ENCODE measurements at places on chromosomes 6 and 20.

GRCh38 chr6:109260126-109260525 lies 122.1 kb downstream of the CD164 start:
- DNase-seq: no peak

GRCh38 chr6:113437566-113437965 lies 419.6 kb upstream of the MARCKS start:
- no peak for DNase-seq

DNA sequence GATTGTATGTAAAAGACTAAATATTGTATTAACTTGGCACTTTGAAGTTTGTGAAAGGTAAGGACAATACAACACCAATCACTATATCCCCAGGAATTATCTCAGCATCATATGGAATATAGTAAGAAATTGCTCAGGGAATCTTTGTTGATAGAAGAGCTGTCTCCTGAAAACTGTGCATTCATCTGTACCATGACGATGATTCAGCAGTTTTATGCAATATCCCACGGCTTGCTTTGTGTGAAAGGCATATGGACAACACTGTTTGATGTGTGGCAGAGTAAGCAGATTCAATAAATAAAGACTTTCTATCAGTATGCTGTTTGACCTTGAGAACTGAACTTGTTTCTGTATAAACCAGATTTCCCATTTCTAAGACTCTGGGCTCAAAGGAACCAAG lies 147.5 kb upstream of the PLN start:
- no peak for DNase-seq

- no peak for DNase-seq
Measured at GRCh38 chr6:110897433-110897832, 22.8 kb downstream of the AMD1 start.

DNA sequence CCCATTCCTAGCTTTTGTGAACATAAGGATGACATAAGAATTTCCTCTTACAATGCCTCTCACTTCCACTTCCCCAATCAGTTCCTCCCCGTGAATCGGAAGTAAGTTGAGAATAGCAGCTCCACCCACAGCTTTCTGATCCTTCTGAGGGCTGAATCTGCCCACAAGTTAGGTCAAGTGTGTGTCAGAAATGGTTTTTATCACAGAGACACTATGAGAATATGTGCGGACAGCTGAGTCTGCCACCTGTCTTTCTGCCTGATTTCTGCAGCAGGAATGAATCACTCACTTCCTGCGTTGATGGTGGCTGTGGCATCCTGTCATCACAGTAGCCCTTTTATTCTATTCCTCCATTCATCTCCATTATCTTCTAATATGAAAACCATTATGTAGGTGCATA lies 70.2 kb downstream of the RIN2 start:
- DNase-seq: no peak

DNA sequence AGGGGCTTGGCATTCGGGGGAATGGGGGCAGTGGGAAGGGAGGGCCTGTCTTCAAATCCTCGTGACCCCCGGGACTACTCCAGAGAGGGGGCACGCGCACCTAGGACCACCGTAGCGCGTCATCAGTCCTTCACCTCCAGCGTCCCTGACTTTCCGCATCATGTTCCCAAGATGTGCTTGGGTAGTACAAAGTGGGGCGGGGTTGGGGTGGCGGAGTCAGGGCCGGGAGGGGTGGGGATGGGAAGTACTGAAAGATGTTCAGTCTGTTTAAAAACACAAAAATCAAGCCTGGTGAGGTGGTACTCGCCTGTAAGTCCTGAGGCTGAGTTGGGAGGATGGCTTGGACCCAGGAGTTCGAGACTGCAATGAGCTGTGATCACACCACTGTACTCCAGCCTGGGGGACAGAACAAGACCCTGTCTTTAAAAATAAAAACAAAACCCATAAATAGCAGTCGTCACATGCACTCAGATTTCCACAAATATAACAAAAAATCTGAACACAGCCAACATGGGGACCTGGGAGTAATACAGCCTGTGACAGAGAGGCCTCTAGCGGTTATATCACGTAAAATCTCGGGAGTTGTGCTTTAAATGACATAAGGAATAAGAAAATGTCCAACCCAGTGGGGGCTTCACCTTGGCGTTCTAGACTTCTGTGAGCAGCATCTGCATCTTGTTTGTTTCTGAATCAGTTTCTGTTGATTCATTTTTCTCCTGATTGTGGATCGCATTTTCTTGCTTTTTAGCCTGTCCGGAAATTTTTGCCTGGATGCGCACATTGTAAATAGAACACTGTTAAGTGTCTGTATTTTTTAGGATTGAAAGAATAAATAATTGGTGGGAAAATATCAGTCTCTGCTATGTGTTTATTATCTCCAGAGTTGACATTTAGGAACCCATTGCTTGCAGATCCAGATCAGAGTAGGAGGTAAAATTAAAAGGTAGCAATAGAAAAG lies 698 bp upstream of the LRP11 start:
- DNase-seq: peak; percentile 53

Measured in H7 (cell line).